Activated B cell treated with CpG ODN at 0.5 μM for 24 hours (primary cell): ENCODE measurements at places on chromosomes 2 and 18.
A peak's percentile ranks its signal among the peaks of the same experiment; 100 is the strongest.

DNA sequence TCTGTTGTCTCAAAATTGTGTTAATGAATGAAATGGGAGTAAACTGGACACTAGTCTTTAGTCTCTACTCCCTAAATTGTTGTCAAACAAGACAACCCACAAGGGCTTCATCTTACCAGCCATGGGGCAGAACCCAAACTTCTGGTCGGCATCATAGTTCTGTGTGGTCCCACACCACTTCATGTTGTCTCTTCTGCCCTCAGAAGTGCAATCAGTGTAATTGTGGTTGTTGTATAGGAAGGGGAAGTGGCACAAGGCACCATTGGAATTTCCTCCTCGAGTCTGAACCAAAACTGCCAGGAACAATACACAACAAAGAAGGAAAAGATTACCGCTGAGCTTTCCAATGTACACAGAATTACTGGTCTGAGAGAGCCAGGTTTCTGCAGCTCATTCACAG is 12.6 kb downstream of the FN1 start:
- DNase-seq = no peak
- H3K36me3 ChIP-seq = no peaks in the 10 kb centered on the region
- H3K4me1 ChIP-seq = no peaks in the 10 kb centered on the region

GRCh38 chr2:65867446-65867845 is 435.0 kb upstream of the SPRED2 start:
- no peak overlapping the region for H3K27ac ChIP-seq
- H3K4me3 ChIP-seq = no peak overlapping the region
- no peaks in the 10 kb centered on the region for H3K36me3 ChIP-seq

DNA sequence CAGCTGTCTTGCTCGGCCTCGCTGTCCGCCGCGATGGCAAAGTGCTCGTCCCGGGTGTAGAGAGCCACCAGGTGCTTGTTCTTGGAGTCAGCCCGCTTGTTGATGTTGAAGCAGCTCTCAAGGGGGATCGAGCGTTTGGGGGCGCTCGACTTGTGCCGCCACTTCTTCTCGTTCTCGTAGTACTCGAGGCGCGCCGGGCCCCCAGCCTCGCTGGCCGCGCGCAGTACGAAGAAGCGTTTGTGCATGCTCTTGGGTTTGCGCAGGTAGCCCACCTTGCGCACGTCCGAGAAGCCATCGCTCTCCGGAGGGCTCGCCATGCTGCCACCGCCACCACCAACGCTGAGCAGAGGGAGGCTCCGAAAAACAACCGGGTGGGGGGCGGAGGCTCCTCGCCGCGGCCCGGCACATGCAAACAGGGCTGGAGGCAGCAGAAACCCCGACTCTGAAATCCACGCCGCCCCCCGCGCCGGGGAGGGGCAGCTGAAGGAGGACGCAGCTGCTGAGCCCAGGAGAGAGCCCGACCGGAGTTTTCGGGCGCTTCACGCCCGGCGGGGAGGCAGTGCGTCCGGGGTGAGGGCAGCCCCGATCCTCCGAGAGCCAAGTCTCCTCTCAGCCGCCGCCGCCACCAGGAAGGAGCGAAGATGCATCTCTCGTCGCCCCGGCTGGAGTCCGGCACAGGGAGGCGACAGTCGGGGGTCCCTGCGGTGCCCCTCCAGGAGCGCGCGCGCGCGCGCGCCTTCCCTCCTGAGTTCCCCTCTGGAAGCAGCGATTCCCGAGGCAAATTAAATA is 1.0 kb downstream of the IRS1 start:
- peak overlapping the region; percentile 92 for H3K4me3 ChIP-seq
- H3K27me3 ChIP-seq = no peaks in the 10 kb centered on the region
- peaks cover 44% of the 10 kb centered on the region for H3K4me1 ChIP-seq
- DNase-seq = peak; percentile 56
- peaks cover 1% of the 10 kb centered on the region for H3K36me3 ChIP-seq

DNA sequence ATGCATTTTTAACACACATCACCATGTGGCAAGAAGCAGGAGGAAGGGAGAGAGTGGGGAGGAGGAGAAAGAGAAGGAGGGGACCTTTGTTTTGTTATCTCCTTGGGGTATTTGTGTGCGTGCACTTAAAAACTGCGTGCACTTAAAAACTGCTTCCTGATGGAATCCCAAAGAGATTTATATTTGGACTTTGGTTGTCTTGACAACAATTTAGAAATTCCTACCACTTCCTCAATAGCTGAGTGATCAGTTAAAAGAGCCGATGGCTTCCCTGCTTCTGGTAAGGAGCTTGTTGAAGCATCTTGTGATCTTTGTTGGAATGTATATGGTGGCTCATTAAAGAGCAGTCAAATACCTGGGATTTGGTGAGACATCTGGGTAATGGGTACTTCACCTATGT is 4.5 kb downstream of the RAB31 start:
- DNase-seq = no peak
- H3K4me3 ChIP-seq = peak overlapping the region; percentile 96
- peak overlapping the region; percentile 95 for H3K27ac ChIP-seq
- peaks cover 79% of the 10 kb centered on the region for H3K4me1 ChIP-seq

- peak overlapping the region; percentile 32 for H3K4me3 ChIP-seq
- no peaks in the 10 kb centered on the region for H3K36me3 ChIP-seq
- DNase-seq = no peak
Observed at GRCh38 chr2:240820607-240821428, 799 bp upstream of the KIF1A start.

GRCh38 chr18:59145055-59145454 is 5.4 kb downstream of the SEC11C start:
- H3K27ac ChIP-seq = no peak overlapping the region
- peaks cover 55% of the 10 kb centered on the region for H3K4me1 ChIP-seq
- H3K36me3 ChIP-seq = peaks cover 44% of the 10 kb centered on the region
- no peak overlapping the region for H3K4me3 ChIP-seq
- no peak for DNase-seq
- no peaks in the 10 kb centered on the region for H3K27me3 ChIP-seq

DNA sequence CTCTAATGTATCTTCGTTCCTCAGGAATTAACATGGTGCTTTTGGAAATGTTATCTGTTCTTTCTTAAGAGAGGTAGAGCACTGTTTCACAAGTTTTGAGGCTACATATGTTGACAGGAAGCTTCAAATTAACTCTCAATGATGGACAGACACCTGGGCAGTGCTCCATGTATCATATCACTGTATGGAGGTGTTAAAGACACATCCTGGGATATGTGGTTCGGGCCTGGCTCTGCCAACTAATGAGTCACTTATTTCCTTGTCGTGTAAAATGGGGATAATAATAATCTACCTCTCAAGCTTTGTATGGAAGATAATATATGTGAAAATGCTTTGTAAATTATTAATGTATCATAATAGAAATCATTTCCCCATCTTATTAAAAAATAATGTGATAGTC is 90.2 kb downstream of the PARD3B start:
- no peaks in the 10 kb centered on the region for H3K4me1 ChIP-seq
- no peaks in the 10 kb centered on the region for H3K27me3 ChIP-seq
- H3K36me3 ChIP-seq = no peaks in the 10 kb centered on the region
- H3K4me3 ChIP-seq = no peak overlapping the region
- no peak overlapping the region for H3K27ac ChIP-seq
- DNase-seq = no peak

DNA sequence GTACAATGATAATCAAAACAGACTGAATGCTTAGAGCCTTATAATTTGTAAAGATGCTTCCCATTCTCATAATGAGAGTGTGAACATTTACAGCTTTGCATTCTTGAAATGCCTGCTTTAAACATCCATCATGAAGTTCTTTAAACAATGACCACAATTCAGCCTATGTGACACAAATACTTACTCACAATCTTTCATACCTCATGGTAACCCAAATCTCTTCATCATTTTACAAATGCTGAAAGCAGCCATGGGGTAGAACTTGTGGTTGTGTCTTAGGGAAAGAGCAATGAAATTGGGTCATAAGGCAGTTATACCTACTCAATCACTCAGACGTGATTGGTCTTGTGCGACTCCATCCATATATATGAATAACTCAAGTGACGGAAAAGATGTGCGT is 140.7 kb downstream of the RND3 start:
- H3K4me3 ChIP-seq = no peak overlapping the region
- H3K36me3 ChIP-seq = no peaks in the 10 kb centered on the region
- no peak for DNase-seq
- H3K27me3 ChIP-seq = no peaks in the 10 kb centered on the region
- H3K27ac ChIP-seq = no peak overlapping the region

DNA sequence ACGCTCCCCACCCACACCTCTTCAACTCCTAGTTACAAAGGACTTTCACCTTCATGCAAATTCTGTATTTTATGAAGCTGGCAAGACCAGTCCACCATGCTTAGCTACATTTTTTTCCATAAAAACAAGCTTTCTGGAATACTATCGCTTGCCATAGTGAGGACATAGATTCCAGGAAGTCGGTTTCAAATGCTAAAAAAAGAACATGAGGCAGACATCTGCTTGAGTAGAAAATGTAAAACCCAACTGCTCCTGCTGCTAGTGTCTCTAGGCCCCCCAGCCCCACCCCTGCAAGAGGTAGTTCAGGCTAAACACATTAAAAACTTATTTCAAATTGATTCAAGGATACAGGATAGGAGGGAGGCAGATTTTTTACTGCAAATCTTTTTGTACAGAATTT is 148.9 kb downstream of the SMAD2 start:
- peaks cover 2% of the 10 kb centered on the region for H3K36me3 ChIP-seq
- H3K27me3 ChIP-seq = peaks cover 10% of the 10 kb centered on the region
- no peak overlapping the region for H3K27ac ChIP-seq
- H3K4me1 ChIP-seq = no peaks in the 10 kb centered on the region
- DNase-seq = no peak

DNA sequence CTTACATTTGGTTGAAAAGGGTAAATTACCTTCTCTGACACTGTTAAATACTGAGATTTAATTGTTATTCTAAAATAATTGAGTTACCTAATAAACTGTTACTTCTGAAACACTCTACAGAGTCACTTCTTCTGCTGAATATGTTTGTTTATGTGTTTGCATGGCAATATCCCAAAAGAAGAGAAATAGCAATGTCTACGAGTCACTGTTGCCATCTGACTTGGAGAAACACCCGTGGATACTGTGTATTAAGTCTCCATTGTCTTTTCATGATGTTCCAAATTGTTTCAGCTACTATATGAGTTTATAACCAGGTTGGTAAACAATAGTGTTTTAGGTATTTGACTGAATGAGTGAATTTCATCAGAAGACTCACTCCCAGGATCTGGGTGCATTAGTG is 754.2 kb upstream of the ID2 start:
- no peak overlapping the region for H3K27ac ChIP-seq
- no peaks in the 10 kb centered on the region for H3K4me1 ChIP-seq
- DNase-seq = no peak
- H3K27me3 ChIP-seq = no peaks in the 10 kb centered on the region
- no peak overlapping the region for H3K4me3 ChIP-seq
